ENCODE measurements at places on chromosomes 3 and 15.

DNA sequence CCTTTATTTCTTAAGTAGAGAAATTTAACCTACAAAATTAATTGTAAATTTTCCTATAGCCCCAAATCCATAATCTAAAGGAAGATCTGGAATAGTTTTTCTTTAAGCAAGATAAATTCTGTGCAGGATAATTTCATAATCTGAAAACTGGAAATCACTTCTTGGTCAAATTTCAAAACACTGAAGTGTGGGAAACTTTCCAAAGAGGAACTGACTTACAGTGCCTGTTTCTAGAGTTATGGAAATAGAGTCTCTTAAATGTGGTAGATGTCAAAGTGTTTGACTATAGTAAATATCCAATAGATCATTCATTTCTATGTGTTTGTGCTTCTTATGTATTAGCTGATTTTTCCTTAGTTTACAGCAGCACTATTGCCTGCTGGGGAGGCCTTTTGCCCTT, 1.6 kb upstream of the P2RY13 start:
- DNase-seq: no peak

DNA sequence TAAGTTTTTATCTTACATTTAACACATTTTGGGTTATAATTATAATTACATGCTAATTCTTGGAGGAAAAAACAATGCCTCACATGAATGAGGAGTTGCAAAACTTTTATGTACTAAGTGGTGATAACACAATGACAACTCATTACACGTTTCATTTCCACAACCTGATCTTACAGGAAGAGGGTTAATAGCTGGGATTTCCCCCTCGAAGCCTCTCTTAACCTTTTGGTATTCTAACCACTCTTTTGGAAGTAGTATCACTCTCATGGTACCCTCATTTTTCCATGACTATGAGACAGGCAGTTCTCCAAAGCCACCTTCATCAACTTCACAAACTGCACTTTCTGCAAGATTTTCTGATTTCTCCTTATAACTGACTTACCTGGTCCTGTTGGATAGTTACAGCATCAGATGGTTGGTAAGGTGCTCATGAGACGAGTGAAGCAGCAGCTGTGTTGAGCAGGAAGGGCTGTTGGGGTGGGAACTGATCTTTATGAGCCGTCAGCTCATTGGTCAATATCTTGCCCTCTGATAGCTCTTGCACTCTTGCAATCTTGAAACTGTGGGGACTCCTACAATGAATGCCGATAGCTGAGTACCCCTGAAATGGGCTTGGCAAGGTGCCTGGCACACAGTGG, 41.6 kb downstream of the ACAN start:
- no peak for DNase-seq

DNA sequence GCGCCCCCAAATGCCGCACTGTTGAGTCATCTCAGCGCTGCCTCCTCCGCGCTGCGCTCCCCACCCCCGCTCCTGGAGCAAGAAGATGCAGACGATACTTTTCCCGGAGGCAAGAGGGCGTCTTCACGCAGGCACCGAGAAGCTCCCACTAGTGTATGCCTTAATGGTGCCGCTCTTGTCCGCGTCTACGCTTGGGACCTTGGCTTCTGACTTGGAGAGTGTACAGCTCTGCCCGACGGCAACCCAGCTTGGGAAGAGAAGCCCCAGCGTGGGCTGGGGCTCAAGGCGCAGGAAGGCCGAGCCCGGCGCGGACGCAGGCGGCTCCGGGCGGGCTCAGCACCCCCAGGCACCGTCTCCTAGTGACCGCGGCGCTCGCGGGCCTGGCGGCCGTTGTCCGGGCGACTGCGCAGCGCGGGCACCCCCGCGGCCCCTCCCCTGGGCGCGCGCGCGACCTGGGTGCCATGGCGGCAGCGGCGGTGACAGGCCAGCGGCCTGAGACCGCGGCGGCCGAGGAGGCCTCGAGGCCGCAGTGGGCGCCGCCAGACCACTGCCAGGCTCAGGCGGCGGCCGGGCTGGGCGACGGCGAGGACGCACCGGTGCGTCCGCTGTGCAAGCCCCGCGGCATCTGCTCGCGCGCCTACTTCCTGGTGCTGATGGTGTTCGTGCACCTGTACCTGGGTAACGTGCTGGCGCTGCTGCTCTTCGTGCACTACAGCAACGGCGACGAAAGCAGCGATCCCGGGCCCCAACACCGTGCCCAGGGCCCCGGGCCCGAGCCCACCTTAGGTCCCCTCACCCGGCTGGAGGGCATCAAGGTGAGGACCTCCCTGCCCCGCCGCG, at the start of gene P4HTM:
TSS of gene P4HTM (plus strand) at position 446 of the 840 bp plus-strand sequence. CDS start at position 462, 16 bp downstream.
- DNase-seq: no peak

DNA sequence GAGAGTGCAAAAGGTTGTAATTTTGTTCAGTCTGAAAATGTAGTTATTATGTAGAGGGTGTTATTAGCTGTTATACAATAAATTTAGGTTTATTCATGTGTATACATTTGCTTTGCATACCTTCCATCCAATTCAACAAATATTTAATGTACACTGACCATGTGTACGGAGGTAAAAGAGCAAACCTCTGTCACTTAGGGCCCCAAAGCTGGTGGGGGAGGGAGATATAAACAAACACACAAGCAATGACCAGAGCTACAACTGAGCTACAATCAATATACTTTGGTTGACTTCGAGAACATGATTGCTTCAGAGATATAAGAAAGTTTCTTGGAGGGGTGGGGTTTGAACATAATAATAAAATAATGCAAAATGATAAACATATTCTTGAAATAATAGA, 17.5 kb upstream of the BCL6 start:
- DNase-seq: no peak

DNA sequence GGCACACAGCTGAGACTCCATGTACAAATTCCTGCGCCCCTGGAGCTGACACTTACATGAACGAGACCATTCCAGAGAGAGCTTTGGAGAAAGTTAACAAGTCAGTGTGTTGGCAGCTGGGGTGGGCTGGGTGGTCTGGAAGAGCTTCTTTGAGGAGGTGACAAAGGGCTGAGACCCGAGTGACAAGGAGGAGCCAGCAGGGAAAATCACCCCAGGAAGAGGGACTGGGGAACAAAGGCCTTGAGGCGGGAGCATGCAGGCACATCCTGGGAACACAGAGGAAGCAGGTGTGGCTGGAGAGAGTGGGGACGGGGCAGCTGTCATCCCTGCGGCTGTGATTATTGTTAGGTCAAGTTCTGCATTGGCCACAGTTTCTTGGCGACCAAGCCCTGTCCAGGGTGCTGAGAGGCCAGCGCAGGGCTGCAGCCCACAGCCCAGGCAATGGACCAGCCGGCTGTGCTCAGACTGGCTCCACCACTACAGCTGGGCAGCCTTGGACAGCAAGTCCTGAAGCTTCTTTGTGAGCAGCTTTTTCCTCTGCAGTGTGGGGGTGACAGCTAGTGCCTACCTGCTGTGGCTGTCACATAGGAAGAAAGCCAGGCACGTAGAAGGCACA, 34.2 kb upstream of the PRR23E start:
- no peak for DNase-seq

DNA sequence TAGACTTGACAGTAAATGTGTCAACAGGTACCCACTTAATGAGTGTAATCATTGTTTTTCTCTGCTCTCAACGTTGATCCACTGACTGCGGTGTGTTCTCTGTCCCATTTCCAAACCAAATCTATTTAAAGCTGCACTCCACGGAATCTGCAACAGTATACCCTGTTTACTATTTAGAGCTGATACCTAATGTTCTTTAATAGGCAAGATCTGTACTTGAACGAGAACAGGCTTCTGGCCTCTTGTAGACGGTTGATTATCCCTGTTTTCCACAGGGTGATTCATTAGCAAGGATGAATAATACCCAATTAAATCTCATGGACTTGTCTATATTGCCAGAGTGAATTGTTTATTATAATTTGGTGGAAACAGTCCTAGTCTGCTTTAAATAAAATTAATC, 189.9 kb downstream of the LPP start:
- no peak for DNase-seq

DNA sequence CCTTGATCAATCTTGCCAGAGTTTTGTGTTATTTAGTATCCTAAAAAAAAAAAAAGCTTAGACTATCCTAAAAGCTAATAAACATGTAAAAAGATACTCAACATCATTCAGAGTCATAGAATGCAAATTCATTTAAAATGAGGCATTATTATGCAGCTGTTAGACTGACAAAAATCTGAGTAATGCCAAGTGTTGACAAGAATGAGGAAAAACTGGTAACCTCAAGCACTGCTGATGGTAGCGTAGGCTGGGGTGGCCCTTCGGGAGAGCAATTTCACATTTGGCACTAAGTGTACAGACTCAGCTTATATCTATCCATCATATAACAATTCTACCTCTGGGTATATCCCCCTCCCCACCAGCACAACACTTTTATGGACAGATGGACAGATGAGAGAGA, 280.4 kb downstream of the RAP2B start:
- DNase-seq: no peak

DNA sequence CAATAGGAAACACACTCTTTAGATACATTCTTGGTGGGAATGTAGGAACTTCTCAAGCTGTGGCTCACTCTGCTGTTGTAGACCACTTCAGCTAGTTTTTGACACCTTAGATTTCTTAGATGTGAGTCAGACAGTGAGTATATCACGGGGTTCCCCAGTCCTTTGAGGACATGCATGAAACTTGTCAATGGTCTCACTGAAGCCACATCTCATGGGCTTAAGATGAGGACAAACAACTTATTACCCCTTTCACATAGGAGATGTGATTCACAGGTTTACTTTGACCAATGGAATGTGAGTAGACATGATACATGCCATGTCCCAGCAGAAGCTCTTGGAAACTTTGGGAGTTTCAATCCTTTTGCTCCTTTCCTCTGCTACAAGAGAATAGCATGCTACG, 325.5 kb downstream of the CHST2 start:
- DNase-seq: no peak

DNA sequence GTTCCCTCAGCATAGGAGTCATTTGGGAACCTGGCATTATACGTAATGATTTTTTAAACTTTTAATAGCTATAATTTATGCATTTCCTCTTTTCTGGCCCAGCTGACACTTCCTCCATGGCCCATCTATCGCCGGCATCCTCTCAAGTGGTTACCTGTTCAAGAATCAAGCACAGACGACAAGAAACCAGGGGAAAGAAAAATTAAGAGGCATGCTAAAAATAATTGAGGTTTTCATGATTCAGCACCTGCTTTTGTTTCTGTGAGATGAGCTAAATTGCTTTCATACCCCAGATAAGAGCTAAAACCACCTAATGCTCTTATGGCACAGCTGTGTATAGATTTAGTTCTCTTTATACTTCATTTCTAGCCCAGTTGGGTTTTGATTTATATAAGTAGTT, 1.7 kb downstream of the SPCS1 start:
- DNase-seq: no peak

- DNase-seq: no peak
Observed at GRCh38 chr3:43152649-43153048, 46.8 kb upstream of the POMGNT2 start.

DNA sequence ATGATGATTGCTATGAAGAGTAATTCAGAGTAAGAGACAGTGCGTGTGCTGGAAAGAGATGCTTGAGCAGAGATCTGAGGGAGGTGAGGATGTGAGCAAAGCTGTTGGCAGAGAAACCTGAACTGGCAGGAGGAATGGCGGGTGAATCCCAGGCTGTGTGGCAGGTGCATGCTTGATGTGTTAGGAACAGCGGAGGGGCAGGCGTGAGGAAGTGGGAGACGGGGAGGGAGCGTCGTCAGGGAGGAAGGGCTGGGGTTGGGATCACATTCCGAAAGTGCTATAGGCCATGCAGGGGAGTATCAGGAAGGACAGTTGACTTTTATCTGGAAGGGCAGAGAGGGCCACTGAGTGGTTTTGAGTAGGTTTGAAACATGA, 8.6 kb downstream of the GABRA5 start:
- no peak for DNase-seq

DNA sequence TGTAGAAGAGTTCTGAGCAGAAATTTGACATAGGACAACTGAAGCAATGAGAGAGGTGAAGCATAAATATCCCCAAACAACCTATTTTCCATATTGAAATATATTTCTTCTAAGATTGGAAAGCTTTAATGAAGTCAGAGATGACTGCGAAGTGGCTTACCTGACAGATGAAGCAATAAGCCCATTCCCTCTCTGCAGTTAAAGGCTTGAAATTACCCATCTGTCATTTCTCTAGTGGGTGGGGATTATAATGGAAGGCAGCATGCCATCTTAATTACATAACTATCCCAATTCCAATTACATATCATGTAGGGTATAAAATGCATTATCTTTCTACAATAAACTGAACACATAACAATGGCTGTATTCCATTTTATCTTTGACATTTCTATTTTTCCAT, 1070.5 kb downstream of the SI start:
- no peak for DNase-seq

DNA sequence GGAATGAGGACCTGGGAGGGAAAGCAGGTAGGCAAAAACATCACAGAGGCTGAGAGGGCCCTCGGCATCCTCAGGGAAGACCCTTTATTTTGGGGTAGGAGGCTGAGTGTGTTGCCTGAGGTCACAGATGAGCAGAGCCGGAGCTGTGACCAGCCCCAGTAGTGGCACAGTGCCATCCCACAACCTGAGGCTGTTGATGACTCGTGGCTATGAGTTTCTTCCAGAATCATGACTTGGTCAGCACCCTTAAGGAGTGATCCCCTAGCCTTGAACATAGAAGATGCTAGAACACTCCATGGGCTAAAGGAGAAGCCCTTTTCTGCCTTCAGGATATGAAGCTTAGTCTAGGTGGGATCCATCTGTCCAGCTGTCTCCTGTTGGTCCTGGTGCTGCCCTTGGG, 19.5 kb upstream of the CXCR6 start:
- no peak for DNase-seq

- no peak for DNase-seq
Observed at GRCh38 chr3:170640737-170641171, 54.9 kb upstream of the SLC7A14 start.

DNA sequence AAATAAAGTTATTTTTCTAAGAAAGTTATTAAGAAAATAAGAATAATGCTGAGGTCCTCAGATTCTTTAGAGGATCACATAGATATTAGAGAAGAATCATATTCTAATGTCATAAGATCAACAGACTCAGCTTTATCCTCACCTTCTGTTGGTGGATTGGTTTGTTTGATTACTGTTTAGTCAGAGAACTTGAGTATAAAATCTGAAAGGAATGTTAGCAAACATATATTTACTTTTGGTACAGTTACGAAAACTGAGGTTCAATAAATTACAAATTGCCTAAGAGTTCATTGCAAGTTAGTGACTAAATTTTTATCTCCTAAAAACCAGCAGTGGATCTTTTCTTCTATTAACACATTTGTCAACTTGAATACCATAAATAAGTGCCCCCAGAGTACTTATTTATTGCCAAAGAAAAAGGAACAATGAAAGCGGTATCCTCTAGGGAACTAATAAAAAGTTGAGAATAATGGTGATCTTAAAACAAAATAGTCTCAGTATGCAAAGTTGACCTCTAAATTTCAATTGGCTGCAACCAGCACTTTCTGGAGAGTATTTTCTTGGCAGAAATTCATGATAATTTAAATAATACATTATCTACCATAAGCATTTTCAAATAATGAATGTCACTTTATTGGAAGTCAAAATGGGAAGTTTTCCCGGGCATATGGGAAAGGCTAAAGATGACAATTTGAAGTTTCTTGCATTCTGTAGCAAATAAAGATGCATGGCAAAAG, 296.8 kb downstream of the OTOL1 start:
- no peak for DNase-seq

Data from NCI-H1417 treated with DMSO at 0.1 percent for 48 hours (cell line).